ENCODE measurements at places on chromosomes 13 and 19. TPM values are rescaled to one million over a fixed set of nuclear protein-coding genes. Genes with fewer than 3 reads are reported as not detected.

GRCh38 chr13:74575729-74576125 is 441.5 kb upstream of the KLF12 start:
- peak; percentile 33 for DNase-seq

- peak; percentile 32 for DNase-seq
Observed at GRCh38 chr13:20401931-20402856, 123.5 kb downstream of the CRYL1 start.

GRCh38 chr13:32587811-32588170 is 1.5 kb downstream of the PDS5B start:
- no peak for DNase-seq

DNA sequence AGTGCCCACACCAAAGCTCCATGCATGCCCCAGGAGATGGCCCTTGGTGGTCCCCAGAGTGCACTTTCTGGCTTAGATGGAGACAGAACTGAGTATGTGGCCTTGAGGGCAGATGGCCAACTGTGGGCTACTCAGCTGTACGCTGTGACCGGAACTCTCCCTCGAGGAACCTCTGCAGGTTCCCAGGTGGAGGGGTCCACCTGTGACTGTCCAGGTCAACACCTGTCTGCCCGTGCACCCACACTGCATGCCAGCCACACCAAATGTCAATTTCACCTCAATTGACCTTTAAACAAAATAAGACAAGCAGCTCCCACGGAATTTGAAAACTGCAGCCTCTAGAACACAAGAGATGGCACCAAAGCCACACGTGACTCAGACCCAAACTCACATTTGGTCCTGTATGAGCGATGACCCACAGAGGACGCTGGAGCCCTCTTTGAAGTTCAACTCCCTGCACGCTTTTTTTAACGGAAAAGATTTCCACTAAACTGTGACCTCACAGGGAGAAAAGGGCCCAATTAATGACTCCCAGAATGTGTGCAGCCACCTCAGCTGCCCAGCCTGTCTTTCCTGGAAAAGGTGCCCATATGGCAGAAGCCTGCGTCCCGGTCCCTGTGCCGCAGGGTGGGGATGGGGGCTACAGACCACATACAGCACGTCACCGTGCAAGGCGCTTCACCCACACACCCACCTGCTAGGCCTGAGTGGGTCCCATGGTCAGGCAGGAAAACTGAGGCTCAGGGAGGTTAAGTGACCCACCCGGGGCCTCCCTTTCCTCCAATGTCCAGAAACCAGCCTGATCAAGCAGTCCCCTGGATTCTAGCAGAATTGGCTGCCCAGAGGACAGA is 47.7 kb downstream of the KLF2 start:
- peak; percentile 60 for DNase-seq

DNA sequence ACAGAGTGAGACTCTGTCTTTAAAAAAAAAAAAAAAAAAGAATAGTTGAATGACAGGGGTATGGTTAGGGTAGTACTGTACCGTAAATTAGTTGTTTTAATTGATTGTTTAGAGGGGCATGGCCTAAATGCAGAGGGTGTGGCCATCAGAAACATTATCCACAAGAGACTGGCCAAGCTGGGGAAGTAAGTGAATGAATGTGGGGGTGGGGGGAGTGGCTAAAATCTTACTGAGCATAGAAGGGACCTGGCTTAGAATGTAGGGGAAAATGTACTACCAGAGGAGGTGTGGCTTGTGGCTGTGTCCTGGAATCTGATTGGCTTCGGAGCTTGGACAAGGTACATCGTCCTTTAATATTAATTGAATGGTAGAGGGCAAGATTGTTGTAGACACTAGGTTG is 3.8 kb downstream of the BCL2L12 start:
- no peak for DNase-seq

GRCh38 chr13:72163678-72164077 is 296.7 kb upstream of the DACH1 start:
- DNase-seq = no peak

DNA sequence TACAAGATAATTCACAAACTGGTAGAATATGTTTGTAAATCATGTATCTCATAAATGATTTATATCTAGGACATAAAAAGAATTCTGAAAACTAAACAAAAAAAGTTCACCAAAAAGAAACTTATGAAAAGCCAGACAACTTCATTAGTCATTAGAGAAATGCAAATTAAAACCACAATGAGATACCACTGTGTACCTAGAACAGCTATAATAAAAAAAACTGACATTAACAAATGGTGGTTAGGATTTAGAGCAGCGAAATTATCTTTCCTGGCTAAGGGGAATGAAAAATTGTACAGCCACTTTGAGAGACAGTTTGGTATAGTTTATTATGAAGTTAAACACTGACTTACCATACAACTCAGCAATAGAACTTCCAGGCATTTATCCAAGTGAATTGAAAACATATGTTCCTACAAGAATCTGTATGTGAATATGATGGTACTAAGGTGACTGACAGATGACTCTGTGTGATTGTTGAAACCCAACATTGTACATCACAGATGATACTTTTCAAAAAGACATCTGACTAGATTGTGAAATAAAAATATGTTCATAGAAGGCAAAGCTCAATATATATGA is 41.8 kb downstream of the UGGT2 start:
- no peak for DNase-seq

- no peak for DNase-seq
Observed at GRCh38 chr13:69545551-69545950, 562.1 kb upstream of the ATXN8OS start.

GRCh38 chr13:32354040-32354439 is 38.7 kb downstream of the BRCA2 start:
- no peak for DNase-seq

GRCh38 chr19:35509018-35509652 is 4.3 kb downstream of the DMKN start:
- DNase-seq = peak; percentile 74

THAP8 gene
- total RNA-seq = 0.31 TPM

EEF1AKMT1 gene
- total RNA-seq = 2.4 TPM

ANGPTL8 gene
- not detected for total RNA-seq

ZFP14 gene
- total RNA-seq = 5.0 TPM

MCEMP1 gene
- total RNA-seq = 1.1 TPM

GPR12 gene
- not detected for total RNA-seq

NLRP9 gene
- total RNA-seq = not detected

KLF5 gene
- total RNA-seq = 3.7 TPM

DHDH gene
- total RNA-seq = 0.68 TPM

OR4F17 gene
- total RNA-seq = not detected

ZNF667 gene
- 10.0 TPM for total RNA-seq

FFAR1 gene
- 0.92 TPM for total RNA-seq

Data from CD8-positive, alpha-beta T cell (primary cell).